ENCODE measurements at places on chromosomes 3 and 15.

DNA sequence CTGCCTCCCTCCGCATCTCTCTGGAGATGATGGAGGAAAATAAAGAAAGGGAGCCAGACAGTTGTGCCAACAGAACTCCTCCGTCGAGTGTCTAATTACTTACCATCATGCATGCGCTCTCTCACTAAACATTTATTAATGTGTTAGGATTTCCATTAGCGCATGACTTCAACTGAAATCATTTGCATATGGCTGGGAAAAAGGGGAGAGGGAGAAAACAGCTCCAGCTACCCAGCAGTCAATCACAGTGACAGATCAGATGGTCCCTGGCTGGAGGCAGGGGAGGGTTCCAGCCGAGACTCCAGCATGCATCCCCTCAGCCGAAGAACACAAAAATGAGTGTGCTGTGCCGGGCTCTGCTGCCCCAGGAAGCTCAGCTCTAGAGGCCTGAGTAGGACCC lies 6.8 kb upstream of the RHO start:
- DNase-seq: no peak

GRCh38 chr3:107206141-107206540 lies 171.1 kb upstream of the CCDC54 start:
- no peak for DNase-seq

GRCh38 chr15:70492240-70493177 lies 270.8 kb downstream of the UACA start:
- peak; percentile 46 for DNase-seq

DNA sequence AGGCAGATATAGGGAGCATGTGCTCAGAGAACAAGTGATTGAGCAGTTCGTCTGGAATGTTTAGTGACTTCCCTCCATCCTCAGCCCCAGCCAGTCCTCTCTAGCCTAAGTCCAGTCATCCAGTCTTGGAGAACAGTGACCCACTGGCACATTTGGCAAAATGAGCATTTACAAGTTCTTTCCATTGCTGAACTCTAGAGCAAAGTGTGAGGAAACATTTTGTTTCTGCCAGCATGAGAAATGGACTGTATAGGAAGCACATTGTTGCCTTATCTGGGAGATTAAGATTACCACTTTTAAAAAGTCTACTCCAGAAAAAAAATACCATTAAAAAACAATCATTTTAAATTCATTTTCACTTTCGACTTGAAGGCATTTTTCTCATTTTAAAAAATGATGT lies 353.6 kb downstream of the SHQ1 start:
- DNase-seq: no peak

DNA sequence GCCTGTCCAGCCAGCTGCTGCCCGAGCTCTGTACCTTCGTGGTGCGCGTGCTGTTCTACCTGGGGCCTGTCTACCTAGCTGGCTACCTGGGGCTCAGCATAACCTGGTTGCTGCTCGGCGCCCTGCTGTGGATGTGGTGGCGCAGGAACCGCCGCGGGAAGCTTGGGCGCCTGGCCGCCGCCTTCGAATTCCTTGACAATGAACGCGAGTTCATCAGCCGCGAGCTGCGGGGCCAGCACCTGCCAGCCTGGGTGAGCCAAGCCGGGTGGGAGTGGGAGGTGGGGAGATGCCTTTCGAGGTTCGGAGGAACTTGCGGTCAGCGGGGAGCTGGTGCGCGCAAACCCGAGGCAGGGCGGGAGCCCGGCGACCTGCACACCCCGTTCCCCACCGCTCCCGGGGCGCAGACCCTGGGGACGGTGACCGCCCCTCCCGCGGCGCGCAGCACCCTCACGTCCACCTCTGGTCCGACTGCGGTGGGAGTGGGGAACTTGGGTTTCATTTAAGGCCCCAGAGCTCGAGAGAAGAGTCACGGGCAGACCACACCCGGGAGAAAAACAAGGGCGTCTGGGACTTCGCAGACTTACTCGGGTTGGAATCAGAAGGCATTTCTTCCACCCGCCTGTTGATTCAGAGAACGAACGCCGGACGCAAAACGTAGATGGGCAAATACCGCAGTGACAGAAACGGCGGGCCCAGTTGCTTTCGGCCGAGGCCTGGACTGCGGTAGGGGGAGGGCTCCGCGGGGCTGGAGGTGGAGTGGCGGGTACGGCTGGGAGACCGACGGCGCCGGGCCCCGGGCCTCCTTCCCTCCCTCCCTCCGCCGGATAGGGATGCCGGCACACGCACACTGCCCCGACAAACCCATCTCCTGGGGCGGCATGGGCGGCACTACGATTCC lies 708 bp downstream of the ESYT3 start:
- DNase-seq: no peak

DNA sequence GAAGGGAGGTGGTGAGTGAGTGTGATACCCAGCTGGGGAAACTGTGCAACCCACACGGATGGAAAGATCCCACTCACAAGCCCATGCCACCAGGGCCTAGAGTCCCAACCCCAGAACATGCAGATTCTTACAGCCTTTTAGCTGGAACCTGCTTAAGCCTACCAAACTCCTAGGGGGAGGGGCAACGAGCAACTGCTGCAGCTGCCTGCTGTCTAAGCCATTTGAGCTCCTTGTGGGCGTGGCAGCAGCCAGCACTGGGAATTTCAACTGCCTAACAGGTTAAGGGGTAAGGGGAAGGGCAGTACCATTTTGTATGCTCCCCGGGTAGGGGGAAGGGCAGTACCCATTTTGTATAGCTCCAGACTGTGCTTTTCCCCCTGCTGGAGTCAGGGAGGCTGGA lies 673.2 kb upstream of the BCHE start:
- DNase-seq: no peak

DNA sequence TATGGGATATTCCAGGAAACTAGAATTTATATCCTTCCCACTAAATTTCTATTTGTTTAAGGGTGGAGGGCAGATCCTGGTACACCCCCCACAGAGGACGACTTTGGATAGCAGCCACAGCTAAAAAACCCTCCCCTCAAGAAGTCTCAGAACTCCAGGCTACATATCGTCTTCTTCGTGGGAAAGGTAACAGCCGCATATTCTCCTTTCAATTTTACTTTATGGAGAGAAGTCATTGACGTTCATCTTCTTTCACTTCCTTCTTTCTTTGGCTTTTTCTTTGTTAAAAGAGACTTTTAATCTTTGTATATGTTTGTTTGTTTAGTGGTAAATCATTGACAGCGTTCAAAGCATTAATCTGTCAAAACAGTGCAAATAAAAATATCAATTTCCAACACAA lies 36.3 kb downstream of the TRIP4 start:
- no peak for DNase-seq

DNA sequence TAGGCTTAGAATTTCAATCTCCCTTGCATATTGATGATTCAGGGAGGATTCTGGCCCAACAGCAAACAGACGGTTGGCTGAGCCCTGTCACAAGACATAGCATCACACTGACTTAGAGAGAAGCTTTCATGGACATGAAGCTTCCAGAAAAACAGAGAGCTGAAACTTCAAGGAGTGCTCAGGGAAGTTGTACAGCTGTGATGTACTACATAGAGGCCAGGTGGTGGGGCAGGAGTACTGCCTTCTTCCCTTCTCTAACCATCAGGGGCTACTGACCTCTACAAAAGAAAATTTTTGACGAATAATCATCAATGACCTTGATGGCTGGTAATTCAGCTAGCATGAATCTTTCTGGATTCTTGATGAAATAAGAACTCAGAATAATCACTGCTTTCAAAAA lies 378.5 kb downstream of the ERC2 start:
- no peak for DNase-seq

- no peak for DNase-seq
Observed at GRCh38 chr15:31792611-31793199, 237.6 kb upstream of the CHRNA7 start.

DNA sequence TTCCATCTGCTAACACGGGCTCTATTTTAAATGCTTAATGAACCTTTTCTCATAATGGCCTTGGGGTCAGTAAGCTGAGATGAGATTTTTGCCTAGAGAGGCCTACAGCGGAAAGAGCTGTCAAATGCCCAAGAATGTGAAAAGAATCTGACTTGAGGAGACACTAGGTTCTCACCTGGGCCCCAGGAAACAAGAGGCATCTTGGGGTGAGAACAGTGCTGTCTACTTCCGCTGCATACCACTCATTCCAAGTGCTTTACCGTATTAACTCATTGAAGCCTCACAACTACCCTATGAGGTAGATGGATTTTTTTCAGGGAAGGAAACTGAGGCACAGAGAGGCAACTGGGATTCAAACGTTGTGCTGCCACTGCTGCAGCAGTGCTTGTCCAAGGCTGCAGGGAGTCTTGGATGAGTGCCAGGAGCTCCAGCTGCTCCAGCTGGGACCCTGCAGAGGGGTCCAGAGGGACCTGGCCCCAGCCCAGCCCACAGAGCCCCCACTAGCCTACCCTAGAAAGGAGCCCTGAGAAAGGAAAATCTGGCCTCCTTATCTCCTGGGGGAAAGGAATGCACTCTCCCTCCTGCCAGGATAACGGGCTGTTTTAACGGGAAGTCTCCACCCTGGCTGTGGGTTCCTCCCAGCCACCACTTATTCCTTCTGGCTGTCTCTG lies 68.4 kb downstream of the SLC12A8 start:
- no peak for DNase-seq

DNA sequence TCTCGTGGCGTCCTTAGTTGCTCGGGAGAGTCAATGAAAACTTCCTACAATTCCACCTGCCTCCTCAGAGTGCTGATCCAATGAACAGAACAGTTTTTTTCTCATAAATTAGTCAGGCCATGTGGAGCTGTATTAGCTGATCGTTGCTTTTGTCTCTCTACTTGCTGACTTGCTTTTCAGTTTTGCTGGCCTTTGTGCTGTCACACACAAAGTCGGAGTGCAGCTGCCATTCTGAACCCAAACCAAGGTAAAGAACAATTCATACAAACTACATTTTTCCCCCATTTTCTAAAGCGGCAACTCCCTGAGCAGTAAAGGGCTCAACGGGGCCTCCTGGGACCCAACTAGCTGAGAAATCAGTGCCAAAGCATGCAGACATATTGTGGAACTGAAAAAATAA lies 43.1 kb downstream of the MEIS2 start:
- no peak for DNase-seq

- DNase-seq: no peak
Observed at GRCh38 chr3:277873-278272, 81.3 kb downstream of the CHL1 start.

GRCh38 chr3:12875857-12876836 lies 34.8 kb upstream of the RPL32 start:
- DNase-seq: no peak

DNA sequence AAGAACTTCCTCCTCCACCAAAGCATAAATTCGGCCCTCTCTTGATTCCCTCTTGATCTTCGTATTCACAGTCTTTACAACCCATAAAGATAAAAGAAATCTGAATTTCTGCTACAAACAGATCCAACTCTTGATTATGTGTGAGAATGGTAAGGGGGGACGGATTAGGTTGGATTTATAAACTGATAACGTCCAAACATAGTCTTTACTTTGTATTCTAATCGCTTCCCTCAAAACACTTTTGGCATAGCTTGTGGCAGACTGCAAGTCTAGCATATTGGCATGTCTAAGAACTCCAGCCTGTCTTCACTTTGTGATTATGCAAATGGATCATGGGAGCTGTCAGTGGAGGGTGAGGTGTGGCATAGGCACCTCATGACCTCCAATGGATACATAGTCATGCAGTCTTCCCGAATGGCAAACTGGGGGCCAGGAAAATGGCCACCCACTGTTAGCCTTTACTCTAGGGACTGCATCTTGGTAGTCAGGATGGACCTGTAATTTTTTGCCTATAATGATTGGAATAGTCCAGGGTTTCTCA lies 24.3 kb upstream of the GPR171 start:
- no peak for DNase-seq

- DNase-seq: no peak
Observed at GRCh38 chr15:62612771-62613170, 429.8 kb upstream of the TPM1 start.

GRCh38 chr3:167929968-167930367 lies 165.8 kb downstream of the GOLIM4 start:
- DNase-seq: no peak

DNA sequence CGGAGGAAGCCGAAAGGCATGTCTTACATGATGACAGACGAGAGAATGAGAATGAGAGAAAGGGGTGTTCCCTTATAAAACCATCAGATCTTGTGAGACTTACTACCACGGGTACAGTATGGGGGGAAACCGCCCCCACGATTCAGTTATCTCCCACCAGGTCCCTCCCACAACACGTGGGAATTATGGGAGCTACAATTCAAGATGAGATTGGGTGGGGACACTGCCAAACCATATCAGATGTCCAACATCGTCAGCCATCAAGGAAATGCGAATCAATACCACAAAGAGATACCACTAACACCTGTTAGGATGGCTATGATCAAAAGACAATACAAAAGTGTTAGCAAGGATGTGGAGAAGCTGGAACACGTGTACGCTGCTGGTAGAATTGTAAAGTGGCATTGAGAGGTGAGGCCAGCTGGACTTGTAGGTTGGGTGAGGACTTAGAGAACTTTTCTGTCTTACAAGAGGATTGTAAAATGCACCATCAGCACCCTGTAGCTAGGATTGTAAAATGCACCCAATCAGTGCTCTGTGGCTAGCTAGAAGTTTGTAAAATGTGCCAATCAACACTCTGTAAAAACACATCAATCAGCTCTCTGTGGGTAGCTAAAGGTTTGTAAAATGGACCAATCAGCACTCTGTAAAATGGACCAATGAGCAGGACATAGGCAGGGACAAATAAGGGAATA lies 37.5 kb downstream of the VGLL4 start:
- no peak for DNase-seq

DNA sequence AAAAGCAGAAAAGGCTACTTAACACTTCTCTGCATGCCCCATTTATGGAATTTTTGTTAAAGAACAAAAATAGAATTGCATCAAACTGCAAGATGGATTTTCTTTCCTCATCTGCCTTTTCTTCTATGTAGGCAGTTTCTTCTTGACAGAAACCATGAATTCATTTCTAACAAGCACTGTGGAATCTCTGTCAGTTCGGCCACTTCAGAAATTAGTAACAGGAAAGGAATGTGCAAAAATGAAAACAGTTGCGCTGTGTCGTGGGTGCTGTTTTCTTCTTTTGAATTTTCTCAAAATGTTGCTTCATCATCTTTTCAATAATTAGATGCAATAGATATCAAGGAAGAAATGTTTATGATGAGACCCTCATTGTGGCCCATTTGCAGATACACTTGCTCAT lies 151.6 kb downstream of the FOXB1 start:
- DNase-seq: no peak

GRCh38 chr3:43752905-43753304 lies 62.2 kb downstream of the ABHD5 start:
- DNase-seq: no peak

GRCh38 chr3:64885055-64885454 lies 197.3 kb upstream of the ADAMTS9 start:
- no peak for DNase-seq

DNA sequence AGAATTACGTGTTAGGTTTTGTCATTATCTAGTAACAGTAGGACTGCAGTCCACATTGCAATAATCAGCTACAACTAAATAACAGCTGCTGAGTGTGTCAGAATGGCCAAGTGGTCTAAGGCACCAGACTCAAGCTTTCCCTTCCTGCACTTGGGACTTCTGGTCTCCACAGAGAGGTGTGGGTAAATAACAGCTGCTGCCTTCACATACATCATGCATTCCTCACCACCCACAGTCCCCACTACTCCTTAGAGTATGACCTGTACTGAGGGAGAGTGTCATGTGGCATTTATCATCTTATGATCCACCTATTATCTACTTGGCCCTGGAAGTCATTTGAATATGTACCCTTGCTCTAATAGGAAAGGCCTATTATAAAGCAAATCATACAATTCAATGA lies 22.2 kb upstream of the ZMAT3 start:
- no peak for DNase-seq

Measured in stimulated activated CD4-positive, alpha-beta T cell treated with anti-CD3 and anti-CD28 coated beads, TNF-alpha, amount 100 ng/mL, for 1 hour (primary cell).